CD4-positive, alpha-beta T cell treated with Interleukin-21 for 1 hour (primary cell): ENCODE measurements at places on chromosomes 6 and 20.

- no peak for DNase-seq
Observed at GRCh38 chr20:62444286-62444685, 16.9 kb upstream of the RBBP8NL start.

DNA sequence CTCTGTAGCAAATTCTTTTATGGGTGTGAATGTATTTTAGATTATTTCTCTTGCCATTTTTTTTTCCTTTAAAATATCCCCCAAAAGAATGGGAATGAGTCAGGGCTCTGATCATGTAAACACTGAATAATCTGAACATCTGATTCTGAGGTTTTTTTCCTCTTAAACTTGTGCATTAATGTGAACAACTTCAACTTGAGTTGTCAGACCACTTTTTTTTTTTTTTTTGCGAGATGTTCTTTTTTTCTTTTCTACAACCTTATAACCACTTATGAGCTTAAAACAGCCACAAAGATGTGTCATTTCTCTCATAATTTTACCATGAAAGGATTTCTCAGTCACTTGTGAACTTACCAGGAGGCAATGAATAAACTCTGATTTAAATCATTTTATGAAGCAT is 85.3 kb downstream of the TBC1D7 start:
- DNase-seq: no peak

GRCh38 chr6:143676437-143677045 is 1.2 kb upstream of the PHACTR2 start:
- no peak for DNase-seq

DNA sequence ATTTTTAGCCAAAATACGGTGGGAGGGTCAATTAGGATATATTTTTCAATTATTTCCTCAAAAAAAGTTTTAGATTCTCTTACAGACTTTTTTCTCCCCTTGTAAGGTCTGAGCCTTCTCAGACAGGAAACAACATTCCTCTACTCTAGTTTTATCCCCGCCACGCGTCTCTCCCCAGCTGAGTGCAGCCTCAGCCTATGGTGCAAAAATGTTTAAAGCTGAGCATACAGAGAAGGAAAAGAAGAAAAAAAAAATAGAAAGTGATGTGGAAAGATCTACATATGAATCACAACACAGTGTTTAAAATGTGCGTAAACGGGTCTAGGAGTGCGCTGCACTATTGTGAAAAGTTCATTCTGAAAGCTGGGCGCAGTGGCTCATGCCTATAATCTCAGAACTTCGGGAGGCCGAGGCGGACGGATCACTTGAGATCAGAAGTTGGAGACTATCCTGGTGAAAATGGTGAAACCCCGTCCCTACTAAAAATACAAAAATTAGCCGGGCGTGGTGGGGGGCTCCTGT is 159.0 kb downstream of the TRIM27 start:
- DNase-seq: no peak

GRCh38 chr20:41134362-41135186 is 2.8 kb upstream of the PLCG1 start:
- DNase-seq: no peak

- no peak for DNase-seq
Observed at GRCh38 chr6:25448965-25449538, 169.9 kb downstream of the CARMIL1 start.

DNA sequence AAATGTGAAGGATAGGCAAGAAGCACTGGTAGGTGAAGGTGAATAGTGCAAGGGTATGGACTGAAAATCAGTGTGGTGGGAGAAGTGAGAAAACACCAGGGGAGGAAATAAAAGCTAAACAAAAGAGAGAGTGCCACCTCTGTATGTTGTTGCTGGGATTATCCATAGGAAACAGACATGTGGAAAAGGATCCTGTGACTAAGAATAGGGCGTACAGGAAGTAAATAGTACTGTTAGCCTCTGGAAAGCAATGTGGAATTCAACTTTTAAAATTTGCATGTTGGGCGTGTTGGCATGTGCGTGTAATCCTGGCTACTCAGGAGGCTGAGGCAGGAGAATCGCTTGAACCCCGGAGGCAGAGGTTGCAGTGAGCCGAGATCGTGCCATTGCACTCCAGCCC is 661.7 kb downstream of the KIF16B start:
- DNase-seq: no peak

GRCh38 chr20:60694763-60695162 is 557.3 kb upstream of the CDH4 start:
- DNase-seq: no peak

- no peak for DNase-seq
Observed at GRCh38 chr6:14130435-14131075, 13.0 kb downstream of the CD83 start.

DNA sequence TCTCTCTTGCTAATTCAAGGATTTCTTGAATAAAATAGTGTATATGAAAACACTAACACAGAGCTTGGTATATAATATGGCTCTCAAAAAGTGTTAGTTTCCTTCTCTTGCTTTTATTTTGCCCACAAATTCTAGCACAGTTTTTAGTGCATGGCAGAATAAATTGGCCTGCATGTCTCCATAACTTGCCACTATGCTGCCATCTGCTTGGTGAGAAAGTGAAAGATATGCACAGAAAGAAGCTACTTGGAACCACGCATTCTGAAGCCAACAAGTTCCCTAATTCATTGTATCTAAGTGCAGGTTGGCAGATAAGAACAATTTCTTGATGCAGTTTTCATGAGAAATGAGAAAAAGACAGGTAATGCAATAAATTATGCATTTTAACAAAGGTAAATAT is 101.2 kb downstream of the EPHA7 start:
- DNase-seq: no peak

DNA sequence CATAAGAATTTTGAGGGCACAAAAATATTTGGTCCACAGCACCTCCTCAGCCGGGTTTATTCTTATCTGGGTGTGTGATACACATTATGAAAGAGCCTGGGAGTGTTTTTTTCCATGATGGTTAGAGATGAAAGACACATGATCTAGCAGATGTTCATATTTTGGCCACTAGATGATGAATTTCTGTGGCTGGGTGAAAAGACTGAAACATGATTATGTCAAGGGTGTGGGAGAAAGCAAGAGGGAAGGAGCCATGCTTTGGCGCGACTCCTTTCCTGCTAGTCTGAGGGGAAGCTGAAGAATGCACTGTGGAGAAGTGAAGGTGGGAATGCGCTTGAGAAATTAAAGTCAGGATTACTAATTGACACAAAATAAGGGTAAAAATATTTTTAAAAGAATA is 102.3 kb downstream of the SH3BGRL2 start:
- DNase-seq: no peak

GRCh38 chr6:159753081-159753872 is 8.6 kb upstream of the ACAT2 start:
- DNase-seq: no peak

DNA sequence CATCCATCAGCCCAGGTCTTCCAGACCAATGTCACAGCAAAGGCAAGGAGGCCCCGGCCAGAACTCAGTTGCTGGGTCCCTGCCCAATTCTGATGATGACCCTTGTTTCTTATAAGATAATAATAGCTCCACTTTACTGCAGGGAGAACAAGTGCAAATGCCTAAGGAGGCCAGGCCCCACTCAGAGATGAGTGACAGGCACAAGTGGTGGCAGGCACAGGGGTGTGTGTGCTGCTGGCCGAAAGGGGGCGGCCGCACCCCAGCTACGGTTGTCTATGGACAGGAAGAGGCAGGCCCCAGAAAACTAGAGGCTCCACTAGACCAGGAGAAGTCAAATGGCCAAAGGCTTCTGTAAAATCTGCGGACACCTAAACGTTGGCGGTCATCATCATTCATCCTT is 28.6 kb downstream of the GNAS-AS1 start:
- DNase-seq: no peak

DNA sequence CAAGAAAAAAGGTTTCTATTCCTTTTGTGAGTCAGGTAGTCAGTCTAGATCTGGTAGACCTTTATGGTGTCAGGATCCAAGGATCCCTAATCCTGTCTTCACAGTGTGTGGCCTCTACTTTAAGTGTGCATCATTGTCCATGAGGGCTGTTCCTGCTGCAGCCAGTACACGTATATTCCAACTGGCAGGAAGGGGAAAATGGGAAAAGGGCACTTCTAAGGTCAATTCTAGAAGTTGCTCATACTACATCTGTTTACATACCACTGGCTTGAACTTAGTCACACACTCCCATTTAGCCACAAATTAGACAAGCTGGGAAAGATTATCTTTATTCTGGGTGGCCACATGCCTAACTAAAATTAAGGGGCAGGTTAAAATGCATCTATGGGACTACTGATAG is 9.7 kb upstream of the MMS22L start:
- DNase-seq: no peak

DNA sequence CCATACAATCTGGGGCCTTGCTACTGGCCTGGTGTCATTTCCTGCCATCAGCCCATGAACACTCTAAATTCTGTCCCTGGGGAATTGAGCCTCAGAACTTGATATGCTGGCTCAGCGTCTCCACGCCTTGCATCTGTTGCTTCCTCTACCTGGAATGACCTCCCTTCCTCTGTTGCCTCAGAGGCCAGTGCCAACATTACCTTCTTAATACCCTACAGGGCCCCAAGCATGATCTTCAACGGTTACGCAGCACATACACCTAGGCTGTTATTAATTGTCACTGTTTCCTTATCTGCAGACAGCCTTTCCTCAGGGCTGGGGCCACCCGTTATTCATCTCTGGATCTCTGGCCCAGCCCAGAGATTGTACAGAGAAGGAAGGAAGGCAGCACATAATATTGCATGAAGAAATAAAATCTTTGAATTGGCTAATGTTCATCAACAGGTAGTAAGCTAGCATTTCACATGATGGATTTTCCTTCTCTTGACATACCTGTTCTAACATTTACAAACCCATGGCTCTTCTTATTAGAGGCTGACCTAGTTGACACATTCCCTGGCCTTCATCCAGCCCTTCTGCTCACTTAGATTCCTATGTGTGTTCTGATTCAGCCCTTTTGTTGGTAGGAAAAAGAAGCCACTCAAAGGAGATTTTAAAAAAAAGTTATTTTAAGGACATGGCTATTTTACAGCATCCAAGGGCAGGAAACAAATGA is 8.4 kb upstream of the RNF182 start:
- no peak for DNase-seq

DNA sequence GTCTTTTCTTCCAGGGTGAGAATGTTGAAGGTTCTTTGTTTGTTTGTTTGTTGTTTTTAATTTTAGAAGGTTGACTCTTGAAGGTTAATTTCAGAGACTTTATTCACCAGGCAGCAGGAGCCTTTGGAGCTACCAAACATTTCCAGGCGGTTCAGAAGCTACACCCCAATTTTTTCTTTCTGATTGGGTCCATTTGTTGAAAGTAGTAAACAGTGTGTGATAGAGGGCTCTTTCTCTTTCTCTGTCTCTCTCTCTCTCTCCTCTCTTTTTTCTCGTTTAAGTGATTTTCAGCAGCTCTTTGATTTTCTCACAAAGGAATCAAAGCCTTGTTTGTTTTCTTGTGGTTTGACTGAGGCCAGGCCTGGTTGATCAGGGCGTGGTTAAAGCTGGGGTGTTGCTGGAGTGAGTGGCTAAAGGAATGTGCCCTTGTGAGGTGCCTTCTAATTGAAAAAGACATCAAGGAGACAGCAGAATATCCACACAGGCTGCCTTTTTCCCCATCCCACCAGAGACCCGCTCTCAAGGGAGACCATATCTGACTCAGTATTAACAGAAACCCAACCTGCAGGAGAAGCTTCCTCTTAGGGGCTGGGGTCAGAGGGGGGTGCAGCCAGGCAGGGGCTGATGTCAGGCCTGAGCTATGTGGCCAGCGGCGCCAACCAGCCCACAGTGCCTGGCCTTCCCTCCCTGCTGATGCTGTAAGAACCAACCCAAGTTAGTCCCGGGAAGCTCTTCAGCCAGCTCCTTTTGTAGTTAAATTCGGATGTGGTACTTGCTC is 40.4 kb upstream of the NAA20 start:
- no peak for DNase-seq

DNA sequence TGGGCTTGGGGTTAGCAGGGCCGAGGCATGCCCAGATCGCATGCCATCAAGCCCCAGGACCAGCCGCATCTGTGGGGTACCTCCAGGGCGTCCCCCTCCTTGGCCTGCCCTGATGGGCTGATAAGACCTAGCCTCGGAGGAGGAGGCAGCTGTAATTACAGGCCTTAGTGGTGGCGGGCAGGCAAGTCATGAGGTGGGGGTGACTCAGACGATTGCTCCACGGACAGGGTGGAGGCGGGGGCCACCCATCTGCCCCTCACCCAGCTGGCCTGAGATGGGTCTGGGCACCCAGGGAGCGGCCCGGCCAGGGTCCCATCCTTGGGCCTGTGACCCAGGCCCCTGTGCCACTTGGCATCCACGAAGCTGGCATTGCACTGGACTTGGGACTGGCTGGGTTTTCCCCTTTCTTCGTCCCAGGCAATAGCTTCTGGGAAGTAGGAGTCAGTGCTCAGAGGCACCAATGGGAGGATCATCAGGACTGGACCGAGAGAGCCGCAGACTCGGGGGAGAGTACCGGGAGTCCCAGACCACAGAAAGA is 57.5 kb downstream of the CEBPB start:
- no peak for DNase-seq

- no peak for DNase-seq
Observed at GRCh38 chr6:12849809-12850198, 133.2 kb downstream of the PHACTR1 start.

DNA sequence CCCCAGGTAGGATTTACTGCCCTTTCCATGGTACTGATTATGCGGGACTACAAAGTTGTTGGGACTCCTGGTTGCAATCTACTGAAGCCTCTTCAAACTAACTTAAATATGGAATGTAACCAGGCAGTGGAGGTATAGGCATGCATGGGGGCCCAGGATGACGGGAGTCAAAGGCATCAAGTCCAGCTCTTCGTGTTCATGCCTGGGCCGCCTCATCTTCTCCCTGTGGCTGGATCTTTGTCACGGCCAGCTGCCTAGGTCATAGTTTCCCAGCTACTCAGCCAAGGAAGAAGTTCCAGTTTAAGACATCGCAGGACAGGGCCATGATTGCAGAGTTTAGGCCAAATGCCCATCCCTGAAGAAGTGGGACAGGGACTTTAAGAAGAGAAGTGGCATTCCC is 20.5 kb downstream of the LYRM2 start:
- no peak for DNase-seq

DNA sequence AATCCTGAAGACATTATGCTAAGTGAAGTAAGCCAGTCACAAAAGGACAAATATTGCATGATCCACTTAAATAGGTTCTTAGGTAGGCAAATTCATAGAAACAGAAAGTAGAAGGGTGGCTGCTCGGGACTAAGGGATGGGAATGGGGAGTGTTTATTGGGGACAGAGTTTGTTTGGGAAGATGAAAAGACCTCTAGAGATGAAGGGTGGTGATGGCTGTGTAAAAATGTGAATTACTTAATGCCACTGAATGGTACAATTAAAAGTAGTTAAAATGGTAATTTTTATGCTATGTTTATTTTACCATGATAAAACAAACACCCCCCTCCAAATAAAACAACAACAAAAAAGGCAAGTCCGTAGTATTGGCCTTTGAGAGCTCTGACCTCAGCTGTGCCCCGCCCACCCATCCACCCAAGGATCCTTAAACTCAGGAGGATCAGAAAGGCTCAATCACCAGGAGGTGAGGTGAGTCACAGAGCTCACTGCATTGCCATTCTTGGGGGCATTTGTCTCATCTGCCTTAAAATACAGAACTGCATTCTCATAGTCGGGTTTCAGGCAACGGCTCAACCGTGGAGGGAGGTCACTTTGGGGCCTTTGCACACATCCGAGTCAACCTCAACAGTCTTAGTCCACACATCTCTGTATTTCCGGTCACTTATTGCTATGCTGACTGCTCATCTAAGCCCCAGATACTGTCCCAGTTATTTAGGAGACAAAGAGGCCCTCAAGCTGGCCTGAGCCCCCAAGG is 96.7 kb downstream of the SLC22A23 start:
- DNase-seq: no peak
